ENCODE measurements at places on chromosomes 5 and 9. TPM values are rescaled to one million over a fixed set of nuclear protein-coding genes. Genes with fewer than 3 reads are reported as not detected.

- DNase-seq, result no peak
Observed at GRCh38 chr5:96463091-96463490, 30.0 kb upstream of the PCSK1 start.

DNA sequence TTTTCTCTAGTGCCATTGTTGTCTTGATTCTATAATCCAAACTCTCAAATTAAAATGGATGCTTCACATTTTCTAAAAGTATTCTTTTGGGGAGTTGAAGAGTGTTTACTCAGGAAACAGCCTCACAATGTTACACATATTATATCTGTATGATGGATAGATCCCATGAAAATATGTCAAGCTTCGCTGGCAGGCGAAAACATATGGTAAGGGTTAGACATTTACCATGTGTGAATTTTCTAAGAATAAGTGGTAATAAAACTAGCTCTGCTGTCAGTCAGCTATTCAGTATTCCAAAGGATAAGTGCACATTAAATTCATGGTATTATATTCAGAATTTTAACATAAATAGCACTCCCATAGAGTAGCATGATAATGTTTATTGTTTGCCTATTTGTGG is 13.3 kb upstream of the ADCY2 start:
- DNase-seq, result no peak

DNA sequence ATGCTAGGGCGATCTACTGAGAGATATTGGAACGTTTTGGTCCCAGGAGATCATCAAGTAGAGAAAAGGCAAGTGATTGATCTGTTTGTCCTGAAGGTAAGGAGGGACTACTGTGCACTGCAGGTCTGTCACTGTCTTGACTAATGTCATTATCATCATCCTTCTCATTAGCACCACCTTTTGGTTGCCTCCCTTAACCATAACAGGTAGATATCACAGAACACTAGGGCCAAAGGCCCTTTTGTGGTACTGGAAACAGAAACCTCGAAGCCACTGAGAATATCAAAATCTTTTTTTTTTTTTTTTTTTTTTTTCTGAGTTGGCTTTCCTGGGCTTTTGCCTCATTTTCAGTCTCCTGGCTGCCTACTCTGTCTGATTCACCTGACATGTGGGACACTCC is 134.0 kb downstream of the KCTD16 start:
- no peak for DNase-seq

The GLRA1 gene
- not detected for total RNA-seq

The PTGDS gene
- total RNA-seq, result 5,242 TPM

- DNase-seq, result no peak
Observed at GRCh38 chr5:152397581-152397980, 7.5 kb downstream of the NMUR2 start.

DNA sequence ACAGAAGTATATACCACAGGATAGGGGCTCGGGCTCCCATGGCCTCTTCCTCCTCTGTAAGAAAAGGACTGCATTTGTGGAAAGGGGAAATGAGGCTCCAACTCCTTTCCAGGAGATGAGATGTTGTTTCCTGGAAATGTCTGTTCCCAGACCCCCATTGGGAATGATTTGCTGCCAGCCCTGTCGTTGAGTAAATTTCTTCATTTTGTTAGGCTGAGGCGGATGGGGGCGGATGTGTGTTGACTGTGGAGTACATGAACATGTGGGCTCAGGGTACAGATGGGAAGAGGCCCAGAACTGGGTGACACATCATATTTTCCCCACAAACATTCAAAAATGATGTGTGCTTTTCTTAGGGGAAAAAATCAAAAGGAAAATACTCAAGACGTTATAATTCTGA is 28.8 kb upstream of the TNFAIP8 start:
- DNase-seq, result no peak

DNA sequence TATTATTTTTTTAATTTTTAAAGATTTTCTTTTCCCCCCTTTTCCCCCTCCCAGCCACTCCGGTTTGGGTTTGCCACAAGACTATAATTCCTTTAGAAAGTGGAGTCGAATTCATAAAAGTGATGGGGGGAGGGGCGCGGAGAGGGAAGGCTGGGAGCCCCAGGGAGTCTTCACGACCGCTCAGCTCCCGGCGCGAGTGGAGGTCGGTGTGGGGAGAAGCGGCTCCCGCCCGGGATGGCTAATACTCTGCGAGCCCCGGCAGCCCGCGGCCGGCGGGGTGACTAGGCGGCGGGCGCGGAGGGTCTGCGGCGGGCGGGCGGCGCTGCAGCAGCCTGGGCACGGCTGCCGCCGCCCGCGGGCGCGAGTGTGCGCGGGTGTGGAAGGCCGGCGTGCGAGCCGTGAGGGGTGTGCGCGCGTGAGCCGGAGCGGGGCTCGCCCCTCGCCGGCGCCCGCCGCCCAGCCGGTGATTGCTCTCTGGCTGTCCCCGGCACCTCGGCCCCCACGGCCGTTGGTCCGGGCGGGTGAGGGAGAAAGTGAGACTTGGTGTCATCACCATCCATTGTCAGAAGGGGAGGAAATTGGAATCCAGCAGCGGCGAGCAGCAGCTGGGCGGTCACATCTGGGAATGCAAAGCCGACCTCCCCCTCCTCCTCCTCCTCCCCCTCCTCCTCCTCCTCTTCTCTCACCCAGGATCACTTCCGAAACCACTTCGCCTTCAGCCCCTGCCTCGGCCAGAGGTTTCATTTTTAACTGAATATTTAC is at the start of gene PARP8:
Gene PARP8, plus strand, starts transcription at position 377 of the 762 bp plus-strand sequence. CDS start 459 bp downstream, outside the sequence.
- peak; percentile 26 for DNase-seq

The DND1 gene
- total RNA-seq, result 26.2 TPM

DNA sequence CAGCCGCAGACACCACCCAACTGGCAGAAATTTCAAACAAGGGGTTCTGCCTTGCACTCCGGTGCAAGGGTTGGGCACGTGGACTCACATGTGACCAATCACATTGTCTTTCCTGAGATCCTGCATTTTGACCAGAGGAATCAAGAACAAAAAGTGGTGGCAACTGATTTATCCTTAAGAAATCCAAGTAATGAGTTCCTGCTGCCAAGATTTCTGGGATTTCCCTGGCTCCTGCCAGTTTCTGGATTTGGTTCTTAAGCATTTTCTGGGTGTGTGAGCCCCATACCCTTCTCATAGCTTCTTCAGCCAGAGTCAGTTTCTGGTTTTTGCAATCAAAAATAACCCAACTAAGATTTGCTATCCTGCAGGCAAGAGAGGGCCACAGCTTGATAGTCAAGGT is 17.4 kb upstream of the KCNIP1 start:
- no peak for DNase-seq

DNA sequence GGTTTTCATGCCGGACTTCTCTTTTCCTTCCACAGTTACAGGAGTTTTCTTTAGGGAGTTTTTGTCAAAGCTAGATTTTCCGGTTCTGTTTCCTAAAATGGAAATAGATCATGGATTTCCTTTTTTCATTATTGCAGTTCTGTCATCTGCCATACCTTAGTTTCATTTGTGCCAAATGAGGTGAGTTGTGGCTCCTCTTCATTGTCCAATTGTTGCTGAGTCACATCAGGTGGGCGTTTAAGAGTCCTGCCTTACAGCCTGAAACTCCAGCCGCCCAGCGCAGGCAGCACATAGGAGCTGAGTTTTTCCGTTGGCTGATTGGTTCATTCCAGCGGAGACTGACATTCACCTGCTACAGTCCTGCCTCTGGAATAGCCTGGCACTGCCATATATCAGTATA is 14.1 kb downstream of the SLC25A25 start:
- DNase-seq, result peak; percentile 42

The SPIN1 gene
- total RNA-seq, result 98.5 TPM
